ENCODE measurements at places on chromosomes 7 and 10.

GRCh38 chr10:3136763-3137611, 35.6 kb downstream of the PITRM1 start:
- no peak for DNase-seq

DNA sequence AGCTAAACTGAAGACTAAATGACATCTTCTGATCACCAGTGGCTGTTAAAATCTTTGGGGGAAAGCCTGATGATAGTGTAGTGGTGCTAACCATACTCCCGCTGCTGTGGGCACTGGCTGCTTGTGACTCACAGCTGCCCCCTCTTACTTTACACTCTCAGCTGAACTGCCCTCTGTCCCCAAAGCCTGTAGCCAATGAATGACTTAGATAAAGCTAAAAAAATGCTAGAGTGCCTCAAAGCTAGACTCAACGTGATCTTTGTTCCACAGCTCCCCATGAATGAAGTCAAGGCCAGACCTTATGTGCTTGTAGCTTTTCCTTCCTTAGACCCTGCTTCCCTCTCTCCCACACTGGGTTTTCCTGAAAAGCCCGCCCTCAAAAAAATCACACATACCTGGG, 6.5 kb downstream of the ZC3HAV1L start:
- no peak for DNase-seq

DNA sequence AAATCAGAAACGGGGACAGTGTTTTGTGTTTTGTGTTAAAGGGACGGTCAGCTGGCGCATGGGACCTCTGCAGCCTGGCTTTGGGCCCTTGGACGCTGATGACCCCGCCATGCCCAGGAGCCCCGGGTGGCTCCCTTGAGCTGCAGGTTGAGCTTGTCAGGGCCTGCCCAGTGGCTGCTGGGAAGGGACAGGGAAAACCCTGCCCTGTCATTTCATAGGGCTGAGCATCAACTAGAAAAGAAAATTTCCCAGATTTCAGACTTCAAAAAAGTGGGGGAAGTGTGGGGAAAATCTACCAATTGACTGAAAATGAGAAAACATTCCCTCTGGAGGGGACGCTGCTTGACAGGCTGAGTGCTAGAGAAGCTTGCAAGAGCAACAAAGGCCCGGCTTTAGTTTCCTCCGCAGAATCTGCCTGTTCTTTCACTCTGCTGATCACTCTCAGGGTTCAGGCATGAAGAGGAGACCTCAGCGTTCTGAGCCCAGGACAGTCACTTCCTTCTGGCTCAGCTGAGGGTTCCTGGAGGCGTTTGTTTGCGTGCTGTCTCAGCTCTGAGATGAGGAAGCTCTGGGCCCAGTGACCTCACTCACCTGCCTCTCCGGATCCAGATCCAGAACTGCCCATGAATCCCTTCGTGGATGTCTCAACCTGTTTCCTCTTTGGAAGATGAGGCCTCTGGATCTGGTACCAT, 18.6 kb upstream of the DNAJB6 start:
- no peak for DNase-seq

DNA sequence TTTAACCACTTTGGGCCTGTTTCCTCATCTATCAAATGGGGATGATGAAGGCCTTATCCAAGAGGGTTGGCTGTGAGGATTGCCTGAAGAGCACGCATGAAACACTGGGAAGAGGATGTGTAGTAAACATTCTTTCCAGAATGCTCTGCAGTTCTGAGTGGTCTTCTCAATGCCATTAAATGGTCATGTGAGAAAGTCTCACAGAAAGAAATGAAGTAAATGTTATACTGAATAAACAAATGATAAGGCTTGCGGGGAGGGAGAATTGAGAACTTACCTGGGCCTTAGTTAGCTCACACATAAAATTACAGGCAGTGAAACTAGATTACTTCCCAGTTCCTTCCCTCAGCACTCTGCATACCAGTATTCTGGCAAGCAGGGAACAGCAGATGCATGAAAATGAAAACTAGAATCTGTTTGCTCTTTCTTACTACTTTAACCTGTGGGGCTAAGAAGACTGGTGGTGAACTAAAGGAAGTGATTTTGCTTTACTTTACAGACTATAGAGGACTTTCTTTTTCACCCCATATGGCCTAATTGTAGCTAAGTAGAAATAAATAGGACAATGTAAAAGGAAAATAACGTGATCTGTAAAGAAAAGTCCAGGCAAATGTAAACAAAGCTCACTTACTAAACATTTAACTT, 135.3 kb upstream of the CCDC6 start:
- no peak for DNase-seq

DNA sequence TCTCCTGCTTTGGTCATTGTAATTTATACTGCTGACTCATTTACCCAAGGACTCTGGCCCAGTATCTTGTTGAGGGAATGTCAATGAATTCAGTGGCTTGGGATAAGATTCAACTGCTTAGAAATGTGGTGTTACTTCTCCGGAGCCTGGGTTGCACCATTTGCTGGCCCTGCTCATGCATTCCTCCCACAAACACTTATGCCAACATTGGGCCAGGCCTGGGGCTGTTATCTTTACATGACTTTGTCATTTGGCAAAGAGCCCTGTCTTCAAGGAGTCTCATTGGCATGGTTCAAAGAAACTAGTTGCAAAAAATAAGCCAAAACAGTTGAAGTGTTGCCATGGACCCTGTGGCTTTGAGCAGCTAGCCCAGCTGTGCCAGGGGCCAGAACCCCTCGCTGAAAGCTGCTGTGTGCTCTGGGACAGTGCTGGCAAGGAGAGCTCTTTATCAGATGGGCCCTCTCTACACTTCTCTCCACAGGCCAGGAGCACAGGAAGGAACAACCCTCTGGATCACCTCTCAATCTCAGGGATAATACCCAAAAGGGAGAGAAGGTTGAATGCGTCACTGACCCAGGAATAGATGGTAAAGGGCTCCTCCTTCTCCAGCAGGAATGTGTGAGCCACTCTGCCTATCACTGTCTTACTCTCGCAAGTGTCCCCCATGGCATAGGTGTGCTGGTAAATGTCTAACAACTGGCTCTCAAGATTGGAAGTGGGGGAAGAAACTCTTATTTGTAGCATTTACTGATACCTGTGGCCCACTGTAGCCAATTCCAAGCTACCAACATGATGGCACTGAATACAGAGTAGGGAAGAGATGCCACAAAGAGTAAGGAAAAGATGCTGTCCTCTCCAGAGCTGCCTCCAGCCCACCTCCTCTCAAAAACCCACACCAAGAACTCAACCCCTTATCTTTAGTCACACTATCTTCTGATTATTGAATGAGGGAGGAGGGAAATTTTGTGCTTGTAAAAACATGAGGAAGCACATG, 23.5 kb upstream of the PDE1C start:
- no peak for DNase-seq

GRCh38 chr10:127534074-127534473, 15.0 kb upstream of the NPS start:
- DNase-seq: no peak

DNA sequence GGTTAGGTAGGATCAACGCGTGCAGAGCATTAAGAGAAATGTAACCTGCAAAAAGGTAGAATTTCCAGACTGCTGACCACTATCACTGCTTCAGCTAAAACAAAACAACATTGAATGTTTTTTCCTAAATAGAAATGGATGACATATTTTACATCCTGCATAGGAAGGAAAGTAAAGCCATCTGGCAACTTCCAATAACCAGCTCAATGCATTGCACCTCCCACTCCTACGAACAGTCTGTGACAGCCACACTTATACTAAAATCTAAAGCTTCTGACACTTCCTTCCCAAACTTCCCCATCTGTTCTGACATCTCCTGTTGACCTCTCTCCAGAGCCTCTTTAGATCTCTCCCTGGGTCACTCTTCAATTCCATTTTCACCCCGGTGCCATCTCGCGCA, 47.1 kb downstream of the NRCAM start:
- DNase-seq: no peak

GRCh38 chr7:65892835-65893234, 20.0 kb downstream of the VKORC1L1 start:
- DNase-seq: no peak

DNA sequence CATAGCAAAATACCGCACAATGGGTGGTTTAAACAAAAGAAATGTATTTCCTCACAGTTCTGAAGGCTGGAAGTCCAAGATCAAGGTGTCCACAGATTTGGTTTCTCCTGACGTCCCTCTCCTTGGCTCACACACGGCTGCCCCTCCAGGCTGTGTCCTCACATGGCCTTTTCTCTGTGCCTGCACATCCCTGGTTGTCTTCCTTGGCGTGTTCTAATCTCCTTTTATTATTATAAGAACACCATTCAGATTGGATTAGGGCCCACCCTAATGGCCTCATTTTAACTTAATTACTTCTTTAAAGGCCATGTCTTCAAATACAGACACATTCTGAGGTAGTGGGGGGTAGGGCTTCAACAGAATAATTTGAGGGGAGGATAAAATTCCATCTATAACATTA, 87.9 kb downstream of the FZD1 start:
- no peak for DNase-seq

- DNase-seq: no peak
Measured at GRCh38 chr10:80110986-80111385, 21.5 kb upstream of the PLAC9 start.

- no peak for DNase-seq
Measured at GRCh38 chr7:7614018-7614741, 26.4 kb upstream of the UMAD1 start.

DNA sequence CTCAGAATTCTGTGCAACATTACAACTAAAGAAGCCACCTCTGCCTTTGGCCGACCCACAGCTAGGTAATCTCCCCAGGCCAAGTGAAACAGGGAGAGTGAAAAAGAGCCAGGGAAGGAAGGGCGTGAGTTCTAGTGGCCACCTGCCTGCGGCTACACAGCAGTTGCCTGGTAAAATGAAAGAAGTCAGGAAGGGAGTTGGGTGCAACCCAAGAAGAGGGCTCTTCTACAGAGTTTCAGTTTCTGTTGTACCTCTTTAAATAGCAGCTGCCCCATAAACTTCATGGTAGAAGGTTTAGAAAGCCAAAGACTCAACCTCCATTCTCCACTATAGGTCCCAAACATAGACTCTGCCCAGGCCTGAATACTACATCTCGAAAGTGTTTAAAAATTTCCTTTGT, 76.2 kb upstream of the TMEM168 start:
- no peak for DNase-seq

DNA sequence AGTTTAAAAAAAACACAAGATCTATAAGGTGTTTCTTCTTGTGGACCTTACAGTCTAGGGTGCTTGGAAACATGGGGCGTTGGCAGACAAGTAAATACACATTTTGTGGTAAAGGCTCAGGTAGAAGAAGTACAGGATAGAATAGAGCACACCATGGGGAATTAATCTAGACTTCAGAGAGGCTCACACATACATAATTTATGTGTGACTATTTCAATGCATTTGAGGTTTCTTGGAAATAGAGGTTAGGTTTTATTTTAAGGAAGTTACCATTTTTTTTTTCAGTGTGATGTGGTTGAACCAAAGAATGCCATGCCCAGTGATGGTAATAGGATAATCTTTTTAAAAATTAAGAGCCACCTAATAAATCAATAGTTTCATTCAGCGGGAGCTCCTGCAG, 12.8 kb downstream of the CFTR start:
- no peak for DNase-seq

DNA sequence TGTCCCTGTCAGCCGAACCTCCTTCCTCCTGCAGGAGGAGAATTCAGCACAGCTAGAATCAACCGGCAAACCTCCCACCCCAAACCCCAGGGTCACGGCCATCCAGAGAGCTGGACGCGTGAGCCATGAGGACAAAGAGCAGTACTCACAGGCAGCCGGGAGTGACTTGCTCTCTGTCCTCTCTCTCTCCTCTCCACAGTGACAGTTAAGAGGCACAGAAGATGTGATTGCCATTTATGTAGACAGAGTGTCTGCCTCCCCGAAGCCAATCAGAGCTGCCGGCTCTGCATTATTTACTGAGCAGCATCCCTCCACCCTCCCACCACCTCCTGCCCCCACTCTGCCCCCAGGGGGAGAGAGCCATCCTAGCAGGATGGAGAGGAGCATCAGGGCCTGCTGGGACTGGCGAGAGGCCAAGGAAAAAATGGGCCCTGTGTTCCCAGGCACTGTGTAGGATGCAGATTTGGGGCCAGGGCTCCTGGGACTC, 4.3 kb downstream of the DDC start:
- no peak for DNase-seq

DNA sequence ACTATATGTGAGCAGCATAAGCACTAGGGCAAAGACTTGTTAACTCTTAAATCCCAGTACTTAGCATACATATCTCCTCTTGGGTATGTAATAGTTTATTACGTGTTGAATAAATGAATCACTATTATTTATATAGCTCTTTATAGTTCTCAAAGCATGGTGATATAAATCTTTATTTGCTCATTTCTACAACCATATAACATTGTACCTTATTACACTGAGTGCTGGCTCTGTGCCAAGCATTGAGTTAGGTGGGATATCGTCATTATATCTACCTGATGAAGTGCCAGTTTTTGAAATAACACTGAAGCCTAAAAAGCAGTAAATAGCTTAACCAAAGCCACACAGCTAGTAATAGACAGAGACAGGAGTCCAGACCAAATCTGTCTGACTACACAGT, 27.9 kb downstream of the AHR start:
- DNase-seq: no peak

GRCh38 chr10:7697426-7697825, 5.7 kb upstream of the ITIH2 start:
- no peak for DNase-seq

- no peak for DNase-seq
Measured at GRCh38 chr10:69952069-69952800, 100.4 kb upstream of the MACROH2A2 start.

- DNase-seq: no peak
Measured at GRCh38 chr10:73079779-73080541, 16.7 kb downstream of the P4HA1 start.

DNA sequence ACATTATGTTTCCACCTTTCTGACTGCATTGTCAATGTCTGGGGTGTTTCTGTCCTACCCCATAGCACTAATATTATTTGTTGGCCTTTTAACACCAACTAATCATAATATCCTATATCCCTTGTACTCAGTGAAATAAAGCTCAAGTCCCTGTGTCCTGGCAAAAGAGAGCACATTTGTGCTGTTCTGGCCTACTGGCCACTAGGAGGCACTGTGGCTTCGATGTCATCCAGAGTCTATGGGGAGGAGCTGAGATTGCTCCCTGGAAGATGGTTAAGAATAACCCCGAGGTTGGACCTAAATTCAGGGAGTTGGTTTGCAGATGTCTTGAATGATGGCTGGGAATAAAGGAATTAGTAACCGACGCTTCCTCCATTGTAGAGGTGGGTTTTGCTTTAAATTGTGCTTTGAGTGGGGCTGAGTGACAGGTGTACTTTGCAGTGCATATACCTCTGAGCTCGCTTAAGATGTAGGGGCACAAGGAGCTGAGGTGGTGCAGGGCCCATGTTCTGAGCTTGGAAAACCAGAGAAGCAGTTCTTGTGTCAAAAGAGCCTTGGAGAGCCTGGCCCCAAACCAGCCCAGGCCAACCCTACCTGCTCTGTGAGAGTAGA, 191.2 kb upstream of the PRSS1 start:
- DNase-seq: peak; percentile 41

GRCh38 chr7:40305229-40305628, 170.4 kb downstream of the SUGCT start:
- no peak for DNase-seq

DNA sequence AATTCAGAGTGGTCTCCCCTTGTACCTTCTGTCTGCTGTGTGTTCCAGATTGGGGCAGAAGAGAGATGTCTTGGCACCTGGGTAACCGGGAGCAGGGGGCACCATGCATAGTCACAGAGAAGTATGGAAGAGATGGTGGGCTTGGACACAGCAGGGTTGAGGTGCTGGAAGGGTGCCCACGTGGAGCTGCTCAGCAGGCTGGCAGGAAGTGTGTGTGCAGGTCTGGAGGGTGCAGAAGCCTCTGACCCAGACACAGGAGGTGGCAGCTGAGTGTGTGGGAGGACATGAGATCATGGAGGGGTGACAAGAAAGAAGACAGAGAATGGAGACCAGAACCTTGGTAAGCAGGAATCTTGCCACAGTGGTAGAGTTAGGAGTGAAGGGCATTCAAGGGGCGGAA, 42.3 kb upstream of the DUSP5 start:
- peak; percentile 11 for DNase-seq

Measured in stimulated activated CD4-positive, alpha-beta T cell treated with anti-CD3 and anti-CD28 coated beads, Interleukin-12 subunit alpha, Interleukin-12 subunit beta, amount 100 ng/mL, for 48 hours (primary cell).